ENCODE measurements at places on chromosomes 12 and 14. TPM values are rescaled to one million over a fixed set of nuclear protein-coding genes. Genes with fewer than 3 reads are reported as not detected.

SERPINA10 gene
- total RNA-seq = not detected

EML1 gene
- total RNA-seq = 34.5 TPM

EPYC gene
- not detected for total RNA-seq

OR6C2 gene
- not detected for total RNA-seq

PXN gene
- total RNA-seq = 63.0 TPM

PTGER2 gene
- 1.3 TPM for total RNA-seq

NELL2 gene
- not detected for total RNA-seq

FCF1 gene
- total RNA-seq = 22.5 TPM

PABPN1 gene
- total RNA-seq = 75.1 TPM

PTPRB gene
- total RNA-seq = 0.97 TPM

CPNE6 gene
- not detected for total RNA-seq

SLC10A1 gene
- total RNA-seq = not detected

VPS29 gene
- total RNA-seq = 88.3 TPM

Data from fibroblast of villous mesenchyme (primary cell).